ENCODE measurements at places on chromosomes 1 and 21.
A peak's percentile ranks its signal among the peaks of the same experiment; 100 is the strongest.

- no peak for DNase-seq
Measured at GRCh38 chr1:161817176-161817730, 51.1 kb downstream of the ATF6 start.

DNA sequence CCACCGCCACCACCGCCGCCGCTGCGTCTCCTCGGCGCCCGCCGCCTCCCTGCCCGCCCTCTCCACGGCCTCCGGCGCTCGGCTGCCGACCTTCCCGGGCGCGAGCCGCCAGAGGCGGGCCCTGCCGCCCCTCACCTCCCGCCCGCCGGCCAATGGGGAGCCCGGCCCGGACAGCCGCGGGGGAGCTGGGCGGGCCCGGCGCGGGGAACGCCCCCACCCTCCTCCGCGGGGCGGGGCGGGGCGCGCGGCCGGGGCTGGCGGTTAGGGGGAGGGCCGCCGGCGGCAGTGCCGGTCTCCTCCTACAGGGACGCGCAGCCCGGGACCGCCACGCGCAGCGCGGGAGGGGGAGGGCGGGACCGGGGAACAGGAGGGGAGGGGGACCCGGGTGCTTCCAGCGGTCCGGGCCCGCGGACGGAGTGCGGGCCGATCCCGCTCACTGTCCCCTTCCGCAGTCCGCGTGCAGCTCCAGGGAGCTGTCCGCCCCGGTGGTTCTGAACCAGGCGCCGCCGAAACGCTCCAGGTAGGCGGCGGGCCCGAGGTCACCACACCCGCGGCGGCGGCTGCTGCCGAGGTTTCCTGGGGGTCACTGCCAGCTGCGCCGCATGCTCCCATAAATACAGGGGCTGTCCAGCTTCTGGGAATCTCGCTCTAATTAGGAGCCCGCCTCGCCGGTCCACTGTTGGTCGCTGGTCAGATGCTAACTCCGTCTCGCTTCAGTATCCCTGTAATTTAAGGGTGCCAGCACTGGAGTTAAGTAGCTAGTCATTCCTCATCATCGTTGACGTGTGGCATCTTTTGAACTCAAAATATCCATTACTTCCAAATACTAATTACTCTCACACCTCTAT lies at the start of gene PGBD5:
Gene PGBD5 (minus strand): TSS at position 87 of the 848 bp plus-strand sequence. CDS start 404 bp downstream, outside the sequence.
- peak; percentile 15 for DNase-seq

GRCh38 chr1:89487972-89488371 lies 36.7 kb upstream of the LRRC8B start:
- no peak for DNase-seq

- no peak for DNase-seq
Measured at GRCh38 chr1:30413606-30414005, 309.8 kb downstream of the MATN1 start.

DNA sequence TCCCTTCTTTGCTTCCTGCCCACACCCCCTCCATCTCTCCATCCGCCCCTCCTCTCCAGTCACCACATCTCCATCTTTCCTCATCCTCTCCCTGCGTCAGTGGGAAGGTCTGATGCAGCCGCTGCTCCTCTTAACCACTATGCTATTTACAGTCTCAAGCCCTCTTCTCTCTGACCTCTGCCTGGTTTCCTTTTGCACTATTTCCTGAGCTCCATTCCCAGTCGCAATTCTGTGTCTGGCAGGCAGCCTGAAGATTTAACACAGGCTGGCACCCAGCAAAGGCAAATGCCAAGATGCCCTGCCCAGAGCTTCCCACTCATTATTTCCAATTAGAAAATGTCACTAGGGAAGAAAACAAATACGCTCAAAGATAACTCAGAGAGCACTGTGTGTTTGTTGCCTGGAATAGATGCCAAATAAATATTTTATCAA lies 89.6 kb upstream of the LPGAT1 start:
- DNase-seq = no peak

DNA sequence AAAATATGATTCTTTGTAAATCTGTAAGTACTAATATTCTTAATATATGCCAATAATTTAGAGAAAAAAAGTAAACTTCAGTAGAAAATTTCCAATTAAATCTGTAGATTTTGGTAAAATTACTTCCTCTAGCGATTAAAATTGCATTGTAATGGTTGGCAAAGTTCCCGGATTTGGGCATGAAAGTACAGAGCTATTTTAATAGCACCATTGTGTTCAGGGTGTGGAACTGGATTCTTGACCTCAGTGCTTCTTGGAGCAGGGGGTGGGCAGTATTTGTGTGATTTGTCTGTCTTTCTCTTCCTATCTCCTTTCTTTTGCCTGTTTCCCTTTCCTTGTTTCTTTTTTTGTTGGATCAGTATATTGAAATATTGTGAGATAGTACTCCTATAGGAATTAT lies 72.1 kb downstream of the DNM3 start:
- no peak for DNase-seq

- DNase-seq = no peak
Measured at GRCh38 chr1:236507022-236507700, 16.6 kb upstream of the LGALS8 start.

DNA sequence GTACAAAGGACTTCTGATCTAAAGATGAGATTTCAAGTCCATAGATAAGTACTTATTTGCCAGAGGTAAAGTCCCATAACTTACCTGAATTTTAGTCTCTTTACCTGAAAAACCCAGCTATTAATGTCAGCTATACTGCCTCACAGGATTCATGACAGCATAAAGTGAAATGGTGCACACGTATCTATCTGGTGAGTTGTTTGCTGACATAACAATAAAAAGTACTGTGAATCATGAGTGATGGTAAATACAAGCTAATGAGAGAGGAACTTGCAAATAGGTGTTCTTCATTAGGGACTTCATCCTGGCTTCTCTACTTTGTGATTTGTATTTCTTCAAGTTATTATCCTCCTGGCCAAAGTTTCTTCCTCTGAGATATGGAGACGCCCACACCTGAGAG lies 225.1 kb upstream of the C8B start:
- no peak for DNase-seq

DNA sequence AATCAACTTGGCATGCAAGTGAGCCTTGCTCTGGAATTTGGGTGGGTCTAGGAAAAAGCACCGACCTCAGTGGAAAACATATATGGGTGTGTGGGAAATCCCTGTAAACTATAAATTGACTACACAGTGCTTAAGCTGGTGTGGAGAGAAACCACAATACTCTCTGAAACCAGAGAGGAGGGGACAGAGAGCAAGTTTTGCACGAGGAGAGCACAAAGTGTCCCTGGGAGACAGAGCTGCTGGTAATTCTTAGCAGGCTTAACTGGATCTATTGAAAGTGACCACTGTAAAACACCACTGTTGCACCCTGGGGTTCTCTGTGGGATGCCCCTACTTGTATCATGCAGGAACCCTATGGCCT lies 12.8 kb downstream of the KCNJ15 start:
- peak; percentile 22 for DNase-seq

- DNase-seq = no peak
Measured at GRCh38 chr1:6030132-6030531, 15.6 kb upstream of the KCNAB2 start.

GRCh38 chr21:16969636-16970035 lies 543.2 kb upstream of the CXADR start:
- DNase-seq = no peak

- no peak for DNase-seq
Measured at GRCh38 chr21:40057331-40057730, 190.1 kb downstream of the PCP4 start.

GRCh38 chr1:53572815-53573173 lies 113.6 kb downstream of the DMRTB1 start:
- no peak for DNase-seq

GRCh38 chr1:153560771-153561465 lies 4.7 kb downstream of the S100A2 start:
- no peak for DNase-seq

DNA sequence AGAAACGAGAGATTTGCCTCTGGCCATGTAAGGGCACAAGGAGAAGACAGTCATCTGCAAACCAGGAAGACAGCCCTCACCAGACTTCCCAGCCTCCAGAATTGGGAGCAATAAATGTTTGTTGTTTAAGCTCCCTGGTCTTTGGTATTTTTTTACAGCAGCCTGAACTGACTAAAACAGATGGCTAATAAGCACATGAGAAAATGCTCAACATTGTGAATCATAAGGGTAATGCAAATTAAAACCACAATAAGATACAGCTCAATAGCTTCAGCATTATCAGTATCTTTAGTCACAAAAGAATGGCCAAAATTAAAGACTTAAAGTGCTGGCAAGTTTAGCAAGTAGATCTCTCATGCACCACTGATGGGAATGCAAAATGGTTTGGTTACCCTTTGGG lies 11.7 kb downstream of the UBE2G2 start:
- DNase-seq = no peak

DNA sequence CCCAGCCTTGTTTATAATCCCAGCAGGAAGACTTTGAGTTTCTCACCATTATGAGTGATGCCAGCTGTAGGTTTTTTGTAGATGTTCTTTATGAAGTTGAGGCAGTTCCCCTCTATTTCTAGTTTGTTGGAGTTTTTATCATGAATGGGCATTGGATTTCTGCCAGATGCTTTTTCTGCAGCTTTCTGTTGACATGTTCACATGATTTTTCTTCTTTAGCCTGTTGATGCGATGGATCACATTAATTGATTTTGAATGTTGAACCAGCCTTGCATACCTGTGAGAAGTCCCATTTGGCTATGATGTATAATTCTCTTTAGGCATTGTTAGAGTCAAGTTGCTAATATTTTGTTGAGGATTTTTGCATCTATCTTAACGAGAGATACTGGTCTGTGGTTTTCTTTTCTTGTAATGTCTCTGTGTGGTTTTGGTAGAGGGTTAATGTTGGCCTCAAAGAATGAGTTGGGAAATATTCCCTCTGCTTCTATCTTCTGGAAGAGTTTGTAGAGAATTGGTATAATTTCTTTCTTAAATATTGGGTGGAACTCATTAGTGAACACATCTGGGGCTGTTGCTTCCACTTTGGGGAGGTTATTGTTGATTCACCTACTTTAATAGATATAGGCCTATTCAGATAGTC lies 33.2 kb downstream of the ZBTB40 start:
- no peak for DNase-seq

DNA sequence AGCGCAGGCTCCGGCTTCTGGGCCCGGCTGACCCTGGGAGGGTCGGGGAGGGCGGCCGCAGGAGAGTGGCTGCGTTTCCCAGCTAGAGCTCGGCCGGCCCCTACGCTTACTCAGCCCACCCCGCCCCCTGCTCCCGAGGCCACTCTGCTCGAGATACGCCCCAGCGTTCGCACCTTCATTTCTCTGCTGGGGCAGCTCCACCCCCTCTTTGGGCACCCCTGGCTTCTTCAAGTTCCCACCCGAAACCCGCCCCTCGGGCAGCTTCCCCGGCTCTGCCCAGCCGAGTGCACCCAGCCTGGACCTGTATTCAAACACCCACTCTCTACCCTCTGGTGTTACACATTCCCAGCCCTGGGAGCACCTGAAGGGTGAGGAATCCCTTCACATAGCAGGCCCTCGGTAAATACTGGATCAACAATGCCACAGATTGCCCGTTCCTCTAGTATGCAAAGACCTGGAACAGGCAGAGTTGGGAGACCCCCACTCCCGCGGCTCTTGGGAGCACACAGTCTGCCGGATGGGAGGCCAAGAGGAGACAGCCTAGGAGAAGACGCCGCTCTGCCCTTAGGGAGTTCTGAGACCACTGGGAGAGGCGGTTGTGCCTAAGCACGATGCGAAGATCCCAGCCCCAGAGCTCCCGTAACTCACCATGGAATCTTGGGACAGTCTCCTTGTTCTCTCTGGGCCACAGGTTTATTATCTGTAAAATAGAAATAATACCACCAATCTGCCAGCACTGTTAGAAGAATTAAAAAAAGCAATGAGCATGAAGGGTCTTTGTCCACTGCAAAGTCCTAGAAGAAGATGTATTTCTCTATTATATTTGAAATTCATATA lies 566 bp upstream of the PAQR7 start:
- no peak for DNase-seq

DNA sequence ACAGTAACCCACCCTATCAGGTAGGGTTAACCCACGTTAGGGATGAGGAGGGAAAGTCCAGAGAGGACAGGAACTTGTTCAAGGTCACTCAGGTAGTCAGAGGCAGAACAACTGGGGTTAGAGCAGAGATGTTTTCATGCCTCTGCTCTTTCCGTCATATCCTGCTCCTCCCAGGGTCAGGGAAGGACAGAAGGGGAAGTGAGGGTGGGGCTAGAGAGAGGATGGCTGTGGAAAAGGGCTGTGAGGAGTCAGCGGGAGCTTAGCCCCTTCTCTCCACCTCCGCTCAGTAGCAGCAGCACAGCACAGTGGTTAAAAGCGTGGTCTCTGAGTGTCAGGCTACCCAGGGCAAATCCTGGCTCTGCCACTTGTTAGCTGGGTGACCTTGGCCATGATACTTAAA lies 36.5 kb downstream of the DDX20 start:
- no peak for DNase-seq

DNA sequence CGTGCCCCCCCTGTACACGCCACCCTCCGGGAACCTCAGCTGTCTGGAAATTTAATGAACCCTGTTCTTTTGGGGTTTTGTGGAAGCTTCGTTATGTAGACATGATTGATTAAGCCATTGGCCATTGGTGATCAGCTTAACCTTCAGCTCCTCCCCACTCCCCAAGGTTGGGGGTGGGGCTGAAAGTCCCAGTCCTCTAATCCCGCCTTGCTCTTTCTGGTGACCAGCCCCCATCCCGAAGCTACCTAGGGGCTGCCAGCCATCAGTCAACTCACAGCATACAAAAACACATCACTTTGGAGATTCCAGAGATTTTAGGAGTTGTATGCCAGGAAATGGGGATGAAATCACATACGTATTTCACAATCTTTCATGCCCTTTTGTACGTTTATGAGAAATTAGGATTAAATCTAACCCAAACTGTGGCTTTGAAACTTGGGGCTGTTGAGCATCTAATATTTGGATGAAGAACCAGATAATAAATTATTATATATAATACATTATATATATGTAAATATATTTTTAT lies 52.3 kb downstream of the BACE2 start:
- DNase-seq = no peak

- DNase-seq = peak; percentile 68
Measured at GRCh38 chr1:222772996-222773379, 36.0 kb downstream of the FAM177B start.

- no peak for DNase-seq
Measured at GRCh38 chr1:15362737-15363128, 47.0 kb upstream of the EFHD2 start.

DNA sequence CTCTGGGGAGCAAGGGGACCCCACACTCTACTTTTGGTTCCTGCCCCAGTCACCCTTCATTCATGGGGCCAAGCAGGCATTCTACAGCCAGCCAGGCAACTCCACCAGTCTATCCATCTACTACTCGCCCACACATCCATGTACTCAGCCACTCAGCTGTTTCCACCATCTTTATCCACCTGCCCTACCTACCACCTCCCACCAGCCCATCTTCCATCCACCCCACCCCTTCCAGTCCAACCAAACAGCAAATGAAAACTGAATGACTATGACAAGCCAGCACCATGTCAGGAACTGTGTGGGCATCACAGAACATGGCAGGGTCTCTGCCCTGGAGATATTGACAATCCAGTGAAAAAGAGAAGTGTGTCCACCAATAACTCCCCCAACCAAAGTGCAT lies 7.9 kb downstream of the LAD1 start:
- DNase-seq = no peak
